ENCODE measurements at places on chromosomes 6 and 20. TPM values are rescaled to one million over a fixed set of nuclear protein-coding genes. Genes with fewer than 3 reads are reported as not detected.

GSTA5 gene
- not detected for total RNA-seq

RARS2 gene
- total RNA-seq: 38.3 TPM

CST9 gene
- not detected for total RNA-seq

RIMS4 gene
- total RNA-seq: not detected

LPA gene
- not detected for total RNA-seq

TTPAL gene
- total RNA-seq: 6.3 TPM

TGM2 gene
- total RNA-seq: 401 TPM

CALHM4 gene
- not detected for total RNA-seq

ZC3H12D gene
- total RNA-seq: 0.17 TPM

RBM38 gene
- 21.6 TPM for total RNA-seq

ME1 gene
- 7.8 TPM for total RNA-seq

CNBD2 gene
- 2.8 TPM for total RNA-seq

DNA sequence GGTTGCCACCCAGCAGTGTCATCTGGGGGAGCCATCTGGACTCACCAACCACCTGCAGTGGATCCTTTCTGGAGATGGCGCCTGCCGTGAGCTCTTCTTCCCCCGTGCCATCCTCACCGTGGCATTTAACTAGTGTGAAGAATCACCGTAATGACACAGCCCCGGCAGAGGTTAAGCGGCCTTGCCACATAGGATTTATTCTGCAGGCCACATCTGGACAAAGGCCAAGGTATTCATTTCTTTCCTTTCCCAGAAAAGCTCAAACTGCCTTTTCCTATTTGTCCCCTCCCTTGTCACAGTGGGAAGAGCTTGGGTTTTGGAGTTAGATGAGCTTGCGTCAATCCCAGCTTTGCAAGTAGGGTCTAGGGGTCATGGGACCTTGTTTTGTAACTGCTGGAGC lies 88.4 kb downstream of the PXDC1 start:
- DNase-seq: no peak

GRCh38 chr6:121925534-121926255 lies 473.8 kb upstream of the HSF2 start:
- DNase-seq: no peak

DNA sequence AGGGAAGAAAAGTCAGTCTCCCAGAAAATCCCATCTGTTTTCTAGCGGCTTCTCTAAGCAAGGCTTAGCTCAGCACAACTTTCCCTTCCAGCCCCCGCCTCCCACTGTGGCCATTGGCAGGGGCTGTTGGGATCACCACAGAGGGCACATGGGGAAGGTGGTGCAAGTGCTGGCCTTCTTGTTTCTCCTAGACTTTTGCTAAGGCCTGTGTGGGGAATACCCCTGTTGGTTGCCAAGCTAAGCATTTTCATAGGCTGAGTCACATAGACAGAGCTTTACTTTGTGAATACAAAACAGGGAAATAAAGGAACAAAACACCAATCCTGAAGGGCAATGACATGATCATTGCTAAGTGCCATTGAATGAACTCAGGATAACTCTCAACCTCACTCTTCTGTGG lies 32.4 kb upstream of the TIAM2 start:
- DNase-seq: peak; percentile 52

DNA sequence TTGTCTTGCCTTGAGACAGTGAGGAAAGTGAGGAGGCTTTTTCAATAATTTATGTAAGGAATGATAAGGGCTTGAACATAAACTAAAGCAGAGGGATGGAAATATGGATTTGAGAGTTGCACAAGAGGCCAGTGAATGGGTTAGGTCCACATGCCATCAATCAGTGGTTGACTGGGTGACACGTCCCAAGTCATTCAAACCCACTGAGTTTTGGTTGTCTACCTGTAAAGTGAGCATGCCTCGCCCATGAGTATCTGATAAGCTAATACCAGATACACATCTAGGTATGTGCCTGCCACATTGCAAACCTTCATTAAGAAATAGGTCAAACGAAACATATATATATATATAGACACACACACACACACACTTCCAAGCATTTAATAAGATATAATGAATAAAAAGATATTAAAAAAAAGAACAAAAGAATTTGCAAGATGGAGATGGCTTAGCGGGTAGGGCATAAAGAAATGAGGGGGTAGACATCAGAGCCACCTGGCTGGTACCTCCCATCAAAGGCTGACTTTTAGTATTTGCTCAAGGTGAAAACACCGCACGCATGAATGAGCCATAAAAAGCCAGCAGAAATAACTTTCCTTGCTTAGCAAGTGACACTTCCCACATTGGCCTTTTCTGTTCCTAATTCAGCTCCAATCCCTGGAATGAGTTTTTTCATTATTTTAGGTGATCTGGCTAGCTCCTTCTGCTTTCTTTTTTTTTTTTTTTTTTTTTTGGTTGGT lies 109.1 kb upstream of the GGTLC1 start:
- no peak for DNase-seq

- peak; percentile 69 for DNase-seq
Observed at GRCh38 chr6:44065443-44066140, 61.7 kb downstream of the MRPL14 start.

DNA sequence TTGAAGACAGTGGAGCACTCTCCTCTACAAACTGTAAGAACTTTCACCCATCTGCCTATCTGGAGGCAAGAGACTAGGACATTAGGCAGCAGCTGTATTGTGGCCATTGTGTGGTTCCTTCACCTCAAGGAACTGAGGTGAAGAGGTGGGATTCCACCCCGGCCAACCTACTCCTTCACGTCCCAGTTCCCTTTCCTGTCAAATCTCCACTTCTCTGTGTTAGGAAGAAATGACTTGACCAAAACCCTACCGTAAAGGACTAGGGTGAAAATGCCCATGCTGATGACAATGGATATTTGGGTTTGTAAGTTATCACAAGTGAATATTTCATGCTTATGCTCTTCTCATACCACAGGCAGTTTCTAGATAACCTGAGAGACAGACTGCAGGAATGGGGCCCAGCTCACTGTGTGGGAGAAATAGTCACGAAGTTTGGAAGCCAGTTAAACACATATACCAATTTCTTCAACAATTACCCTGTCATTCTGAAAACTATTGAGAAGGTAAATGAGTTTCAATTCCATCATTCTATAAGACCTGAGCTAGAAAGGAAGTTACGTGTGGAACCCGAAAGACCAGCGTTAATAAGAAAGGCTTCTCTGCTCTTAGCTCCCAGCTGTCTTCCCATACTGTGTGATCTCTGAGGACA lies 86.6 kb downstream of the ECT2L start:
- DNase-seq: no peak

DNA sequence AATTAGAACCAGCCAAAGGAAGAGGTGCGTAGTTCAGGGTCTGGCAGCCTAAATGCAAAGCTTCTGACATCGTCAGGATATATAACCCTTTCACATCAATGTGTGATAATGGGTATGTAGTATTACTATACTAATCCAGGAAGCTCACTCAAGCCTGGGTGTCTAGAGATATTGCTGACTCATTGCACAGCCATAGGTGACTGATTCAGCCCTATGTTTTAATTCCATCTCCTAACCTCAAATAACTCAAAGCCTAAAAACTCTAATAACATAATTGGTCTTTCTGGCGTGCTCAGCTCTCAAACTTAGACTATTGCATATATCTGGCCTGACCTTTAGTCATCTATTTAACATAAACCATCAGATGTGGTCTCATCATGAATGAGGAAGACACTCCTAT lies 658.4 kb downstream of the TBC1D32 start:
- DNase-seq: no peak

GRCh38 chr6:40896696-40897095 lies 142.3 kb downstream of the UNC5CL start:
- DNase-seq: no peak

- peak; percentile 74 for DNase-seq
Observed at GRCh38 chr6:143536866-143537691, 25.6 kb upstream of the FUCA2 start.

GRCh38 chr20:4052554-4052953 lies 37.2 kb upstream of the RNF24 start:
- DNase-seq: no peak

DNA sequence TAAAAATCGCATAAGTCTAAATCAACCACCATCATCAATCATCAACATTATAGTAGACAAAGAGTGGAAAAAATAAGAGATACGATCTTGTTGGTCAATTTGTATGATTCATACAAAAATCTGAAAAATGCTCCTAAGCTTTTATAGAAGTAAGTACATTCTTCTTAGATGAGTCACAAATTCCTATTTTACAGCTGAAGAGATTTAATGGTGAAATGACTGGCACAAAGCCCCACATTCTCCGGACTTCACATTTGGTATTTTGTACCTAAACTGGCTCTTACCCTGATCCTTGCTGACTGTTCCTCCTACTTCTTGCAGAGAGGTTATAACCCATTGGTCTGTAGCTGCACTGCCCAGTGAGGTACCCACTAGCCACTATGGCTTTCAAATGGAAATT lies 29.9 kb upstream of the PREP start:
- peak; percentile 83 for DNase-seq

DNA sequence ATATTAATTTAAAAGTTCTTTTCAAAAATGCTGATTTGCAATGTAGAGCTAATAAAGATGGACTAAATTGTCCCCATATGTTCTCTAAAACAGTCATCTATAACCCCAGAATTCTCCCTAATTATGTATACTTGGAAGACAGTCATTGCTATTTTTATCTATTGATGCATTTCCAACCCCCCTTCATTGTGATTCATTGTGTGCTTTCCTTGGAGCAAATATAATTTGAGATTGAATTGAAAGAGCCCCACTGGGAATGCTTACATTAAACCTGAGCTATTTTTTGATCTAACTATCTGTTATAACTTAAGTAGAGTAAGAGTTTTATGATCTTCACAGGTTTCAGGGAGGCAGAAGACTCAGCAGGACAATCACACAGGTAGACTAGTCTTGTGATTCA lies 73.7 kb upstream of the PTCHD4 start:
- no peak for DNase-seq

DNA sequence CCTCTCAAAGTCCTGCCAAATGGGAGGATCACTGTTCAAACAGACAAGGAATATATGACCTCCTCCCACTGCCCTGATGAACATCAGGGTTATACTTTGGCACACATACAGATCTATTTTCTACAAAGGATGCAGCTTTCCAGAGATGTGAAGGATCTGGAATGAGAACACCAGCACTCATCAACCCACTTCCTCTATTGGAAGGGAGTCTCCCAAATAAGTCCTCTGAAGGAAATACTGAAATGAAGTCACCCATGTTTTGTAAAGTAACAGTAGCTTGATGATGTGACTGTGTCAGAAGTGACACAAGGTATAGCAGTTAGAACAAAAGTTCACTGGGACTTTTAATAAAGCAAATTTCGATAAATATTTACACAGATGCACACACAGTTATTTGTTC lies 104.9 kb downstream of the OGFRL1 start:
- DNase-seq: peak; percentile 95
